ENCODE measurements at places on chromosomes 5 and 9.

DNA sequence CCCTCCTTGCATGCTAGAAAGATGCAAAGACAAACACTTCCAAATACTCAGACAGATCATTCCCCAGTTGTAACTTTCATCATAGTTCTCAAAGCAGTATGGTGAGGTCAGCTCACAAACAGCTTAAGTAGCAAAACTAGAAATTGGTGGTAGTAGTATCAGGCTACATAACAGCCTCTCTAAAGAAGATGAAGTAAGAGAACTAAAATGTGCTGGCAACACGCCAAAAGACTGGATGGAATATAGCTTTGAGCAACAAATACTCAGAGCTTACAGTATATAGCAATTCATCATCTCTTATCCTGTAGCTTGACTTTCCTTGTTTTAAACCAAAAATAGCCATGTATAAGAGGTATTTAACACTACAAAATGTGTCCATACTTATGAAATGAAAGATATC is 7.5 kb downstream of the PFDN1 start:
- DNase-seq, result peak; percentile 99

GRCh38 chr5:10750909-10751308 is 10.1 kb downstream of the DAP start:
- no peak for DNase-seq

DNA sequence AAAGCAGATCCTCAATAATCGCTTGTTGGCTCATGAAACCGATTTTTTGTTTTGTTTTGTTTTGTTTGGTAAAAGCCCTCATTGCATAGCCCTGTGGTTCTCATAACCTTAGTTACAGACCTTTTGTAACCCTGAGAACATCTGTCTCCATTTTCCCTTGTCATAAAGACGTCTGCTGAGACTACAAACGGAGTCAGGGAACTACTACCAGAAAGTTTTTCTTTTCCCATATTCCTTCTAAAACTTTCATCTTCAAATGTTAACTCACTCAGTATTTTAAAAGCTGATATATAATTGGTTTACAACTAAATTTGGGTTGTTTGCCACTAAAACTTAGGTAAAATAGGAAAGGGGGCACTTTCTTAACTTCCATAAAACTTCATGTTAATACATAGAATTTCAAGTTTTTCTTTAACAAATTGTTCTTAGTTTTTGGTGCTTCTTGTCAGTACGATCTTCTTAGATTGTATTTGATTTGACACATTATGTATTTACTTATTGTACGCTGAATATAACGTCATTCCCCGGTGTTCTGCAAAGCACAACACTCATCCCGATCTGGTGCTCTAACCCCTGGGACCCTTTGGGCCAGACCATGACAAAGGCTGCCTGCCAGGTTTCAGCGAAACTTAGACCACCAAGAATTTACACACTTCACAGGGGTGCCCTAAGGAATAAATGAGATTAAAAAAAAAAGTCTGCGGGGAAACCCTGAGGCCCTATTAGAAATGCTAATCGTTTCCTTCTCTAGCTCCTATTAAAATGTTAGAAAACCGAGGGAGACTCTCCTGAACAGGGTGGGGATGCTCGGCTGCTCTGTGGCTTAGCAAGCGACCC is 1.1 kb upstream of the ANP32B start:
- no peak for DNase-seq

DNA sequence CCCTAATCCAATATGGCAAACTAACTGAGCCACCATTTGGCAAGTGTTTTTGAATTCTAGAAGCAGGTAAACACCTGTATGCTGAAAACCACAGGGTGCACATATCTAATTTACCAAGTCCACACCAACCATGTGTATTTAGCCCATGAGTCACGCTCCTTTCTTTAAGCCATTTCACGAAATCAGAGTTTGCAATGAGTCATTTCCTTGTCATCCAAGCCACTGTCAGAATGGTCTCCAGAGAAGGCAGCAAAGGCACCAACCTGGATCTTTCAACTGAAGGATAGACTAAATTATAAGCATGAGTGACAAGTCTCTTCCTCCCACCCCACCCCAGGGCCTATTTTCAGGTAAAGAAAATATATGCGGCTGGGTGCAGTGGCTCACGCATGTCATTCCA is 110.0 kb downstream of the PAX5 start:
- DNase-seq, result peak; percentile 88

GRCh38 chr5:76590027-76590426 is 33.2 kb downstream of the F2RL2 start:
- no peak for DNase-seq

GRCh38 chr5:21154526-21154925 is 1166.5 kb upstream of the CDH18 start:
- peak; percentile 1 for DNase-seq

DNA sequence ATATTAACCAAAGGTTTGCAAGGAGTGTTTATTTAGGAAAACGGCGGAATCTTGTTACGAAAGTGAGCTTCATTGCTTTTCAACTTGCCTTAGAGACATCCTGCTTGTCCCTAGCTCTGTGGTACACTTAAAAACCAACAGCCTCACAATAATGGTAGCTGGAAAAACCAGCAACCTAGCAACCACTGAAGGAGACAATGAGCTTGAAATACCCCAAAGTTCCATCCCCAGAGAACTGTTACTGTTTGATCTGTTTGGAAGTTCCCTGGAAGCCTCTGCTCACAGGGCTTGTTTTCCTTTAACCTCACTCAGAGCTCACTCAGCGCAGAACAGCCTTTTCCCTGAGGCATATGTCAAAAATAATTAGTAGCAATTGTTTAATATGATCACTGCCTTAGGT is 43.2 kb downstream of the SH3TC2 start:
- no peak for DNase-seq

GRCh38 chr9:88521308-88521707 is 13.7 kb upstream of the NXNL2 start:
- no peak for DNase-seq

- no peak for DNase-seq
These were observed 93.4 kb downstream of the DAB2IP start for GRCh38 chr9:121744687-121745395.

GRCh38 chr5:130705368-130705767 is 459.7 kb downstream of the HINT1 start:
- no peak for DNase-seq

DNA sequence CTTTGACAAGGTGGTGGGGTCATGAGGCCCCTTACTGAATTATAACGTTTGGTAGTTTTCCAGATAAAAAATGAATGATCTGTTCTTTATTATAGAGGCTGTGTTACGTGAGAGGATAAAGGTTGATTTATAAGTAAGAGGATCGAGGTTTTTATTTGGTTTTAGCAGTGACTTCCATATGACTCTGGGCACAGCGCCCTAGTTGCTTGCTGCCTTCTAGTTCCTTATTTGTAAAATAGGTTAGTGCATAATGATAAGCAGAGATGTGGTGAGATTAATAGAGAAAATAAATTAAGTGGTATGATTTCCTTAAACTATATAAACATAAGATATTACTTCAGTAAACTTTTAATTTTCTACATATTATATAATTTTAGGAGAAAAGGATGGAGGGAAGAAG is 29.8 kb downstream of the MRRF start:
- no peak for DNase-seq

DNA sequence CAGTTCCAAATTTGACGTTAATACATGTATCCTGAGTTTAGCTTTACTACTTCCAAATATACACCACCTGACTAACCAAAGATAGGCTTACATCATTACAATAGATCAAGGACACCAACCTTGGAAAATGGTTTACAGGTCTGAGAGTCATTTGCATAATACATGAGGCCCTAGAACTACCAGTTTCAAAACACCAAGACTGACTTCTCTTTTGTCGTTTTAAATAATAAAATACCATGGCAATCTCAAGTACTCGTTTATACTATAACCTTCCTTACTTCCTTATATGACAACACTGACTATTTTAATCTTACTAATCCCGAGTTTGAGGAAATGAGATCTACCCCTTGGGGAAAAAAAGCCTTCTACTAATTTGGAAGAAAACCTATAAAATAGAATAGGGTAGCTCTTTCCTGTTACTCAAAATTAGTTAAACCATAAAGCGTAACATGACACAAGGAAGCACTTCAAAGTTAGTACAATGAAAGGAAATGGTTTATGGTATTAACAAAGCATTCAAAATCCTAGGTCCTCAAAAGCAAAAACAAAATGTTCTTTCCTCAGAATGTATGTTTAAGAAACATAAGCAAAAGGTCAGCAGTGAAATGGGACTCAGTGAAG is 42.1 kb downstream of the UBQLN1 start:
- no peak for DNase-seq

DNA sequence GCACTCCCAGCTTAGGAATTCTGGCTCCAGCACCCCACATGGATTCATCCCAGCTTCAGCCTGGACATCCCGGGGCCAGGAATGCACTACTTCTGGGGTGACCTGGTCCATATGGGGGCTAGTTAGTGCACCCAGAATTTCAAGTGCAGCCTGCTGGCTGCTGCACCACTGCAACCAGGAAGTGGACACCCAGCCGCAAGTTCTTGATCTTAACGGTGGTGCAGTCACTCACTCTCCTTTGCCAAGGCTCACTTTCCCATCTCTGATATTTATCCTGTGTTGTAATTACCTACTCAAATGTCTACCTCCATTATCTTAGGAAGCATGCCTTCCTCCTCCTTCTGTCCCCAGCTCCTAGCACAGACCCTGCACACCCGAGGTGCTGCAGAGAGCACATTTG is 26.2 kb upstream of the RAB14 start:
- no peak for DNase-seq

GRCh38 chr5:2864515-2865105 is 113.1 kb upstream of the IRX2 start:
- no peak for DNase-seq

GRCh38 chr9:134655586-134656333 is 14.2 kb downstream of the COL5A1 start:
- DNase-seq, result no peak

DNA sequence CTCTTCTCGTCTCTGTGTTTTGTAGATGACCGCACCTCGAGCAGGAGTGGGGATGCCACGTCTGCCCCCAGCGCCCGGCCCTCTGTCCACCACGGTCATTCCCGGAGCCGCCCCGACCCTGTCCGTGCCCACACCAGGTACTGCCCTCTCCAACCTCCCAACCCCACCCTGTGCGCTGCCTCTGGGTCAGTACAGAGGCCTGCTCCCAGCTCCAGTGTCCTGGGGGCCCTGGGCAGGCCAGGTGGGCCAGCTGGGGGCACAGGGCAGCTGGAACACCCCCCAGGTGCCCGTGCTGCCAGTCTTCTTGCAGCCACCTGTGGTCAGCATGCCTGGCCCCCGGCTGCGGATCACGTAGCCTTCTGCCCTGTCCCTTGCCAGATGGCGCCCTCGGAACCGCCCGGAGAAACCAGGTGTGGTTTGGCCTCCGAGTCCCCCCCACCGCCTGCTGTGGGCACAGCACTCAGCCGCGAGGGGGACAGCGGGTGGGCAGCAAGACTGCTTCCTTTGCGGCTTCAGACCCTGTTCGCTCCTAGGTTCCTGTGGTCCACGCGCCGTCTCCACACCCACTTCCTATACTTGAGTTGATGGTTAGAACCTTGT is 133.7 kb downstream of the WNK2 start:
- no peak for DNase-seq

DNA sequence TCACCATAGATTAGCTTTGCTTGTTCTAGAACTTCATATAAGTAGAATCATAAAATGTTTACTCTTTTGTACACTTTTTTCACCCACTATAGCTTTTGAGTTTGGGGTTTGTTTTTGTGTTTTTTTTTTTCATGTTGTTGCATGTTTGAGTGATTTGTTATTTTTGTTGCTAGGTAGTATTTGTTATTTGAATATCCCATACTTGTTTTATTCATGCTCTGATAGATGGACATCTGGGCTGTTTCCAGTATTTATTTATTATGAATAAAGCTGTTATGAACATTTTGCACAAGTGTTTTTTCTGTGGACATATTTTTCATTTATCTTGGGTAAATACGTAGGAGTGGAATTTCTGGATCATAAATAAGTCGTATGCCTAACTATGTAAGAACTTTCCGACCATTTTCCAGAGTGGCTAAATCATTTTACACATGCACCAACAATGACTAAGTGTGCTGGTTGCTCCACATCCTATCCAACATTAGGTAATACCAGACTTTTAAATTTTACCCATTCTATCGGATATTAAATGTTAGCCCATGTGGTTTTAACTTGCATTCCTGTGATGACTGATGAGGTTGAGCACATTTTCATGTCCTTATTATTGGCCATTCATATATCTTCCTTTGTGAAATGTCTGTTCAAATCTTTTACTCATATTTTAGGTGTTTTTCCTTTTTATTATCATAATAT is 69.1 kb upstream of the NR4A3 start:
- peak; percentile 9 for DNase-seq

DNA sequence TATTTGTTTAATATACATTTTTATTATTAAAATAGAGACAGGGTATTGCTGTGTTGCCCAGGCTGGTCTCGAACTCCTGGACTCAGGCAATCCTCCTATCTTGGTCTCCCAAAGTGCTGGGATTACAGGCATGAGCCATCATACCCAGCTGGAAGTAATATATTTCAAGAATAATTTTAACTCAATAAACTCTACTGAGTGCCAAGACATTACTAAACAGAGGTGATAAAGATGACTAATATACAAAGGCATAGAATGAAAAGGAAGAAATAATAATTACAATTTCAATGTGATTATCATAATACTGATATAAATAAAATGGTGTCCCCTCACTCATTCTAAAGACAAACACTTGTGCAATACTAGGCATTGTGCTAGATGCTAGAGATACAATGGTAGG is 13.9 kb downstream of the GOLPH3 start:
- DNase-seq, result peak; percentile 31

DNA sequence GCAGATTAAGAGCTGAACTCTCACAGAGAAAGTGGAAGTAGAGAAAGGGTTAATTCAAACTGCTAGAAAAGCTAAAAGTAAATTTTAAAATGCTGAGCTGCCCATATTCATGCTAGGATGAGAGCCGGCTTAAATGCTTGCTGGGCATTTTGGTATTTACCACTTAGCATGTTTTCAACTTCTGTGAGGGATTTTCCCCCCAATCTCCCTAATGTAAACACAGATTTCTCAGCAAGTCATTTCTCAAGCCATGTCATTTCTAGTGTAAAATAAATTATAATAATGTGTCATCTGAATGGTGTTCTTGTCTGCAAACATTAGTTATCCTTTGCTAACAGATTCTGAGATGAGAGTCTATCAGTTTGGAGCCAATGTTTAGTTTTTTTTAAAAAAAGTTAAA is 22.3 kb downstream of the RPS23 start:
- DNase-seq, result no peak

DNA sequence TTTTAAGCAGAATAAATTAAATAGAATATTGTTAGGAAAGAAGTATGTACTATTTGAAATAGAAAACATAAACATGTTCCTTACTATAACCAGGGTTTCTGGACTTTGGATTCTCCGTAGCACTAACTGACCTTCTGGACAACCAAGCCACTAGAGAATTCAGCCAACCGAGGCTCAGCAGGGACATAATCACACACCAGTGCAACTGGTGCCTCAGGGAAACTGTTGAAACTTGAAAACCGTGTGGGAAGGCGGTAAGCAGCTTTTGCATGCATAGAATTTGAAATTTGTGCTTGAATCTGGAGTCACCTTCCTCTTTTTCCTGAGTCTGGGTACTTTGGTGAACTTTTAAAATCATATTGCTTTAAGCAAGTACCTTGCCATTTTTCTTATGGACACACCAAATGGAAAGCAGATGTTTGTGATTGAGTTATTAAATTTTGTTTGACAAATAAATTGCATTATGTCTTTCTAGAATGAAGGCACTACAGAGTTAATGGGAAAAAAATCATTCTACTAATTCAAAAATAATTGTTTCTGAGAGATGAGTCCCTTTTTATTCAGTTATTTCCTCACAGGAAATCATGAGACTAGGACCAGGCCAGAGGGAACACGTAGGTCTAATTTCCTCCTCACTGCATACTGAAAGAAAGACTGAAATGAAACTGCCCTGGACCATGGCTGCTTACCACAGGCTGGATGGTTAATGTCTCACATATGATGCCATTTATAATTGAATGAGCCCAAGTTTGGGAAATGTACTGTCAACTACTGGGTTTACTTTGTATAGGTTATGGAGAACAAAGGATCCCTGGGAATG is 20.6 kb upstream of the SCAMP1 start:
- DNase-seq, result no peak
